Fibroblast of the aortic adventitia (primary cell): ENCODE measurements at places on chromosomes 5 and 9.

GRCh38 chr5:116037236-116037822 lies 5.1 kb downstream of the ARL14EPL start:
- no peak for DNase-seq

DNA sequence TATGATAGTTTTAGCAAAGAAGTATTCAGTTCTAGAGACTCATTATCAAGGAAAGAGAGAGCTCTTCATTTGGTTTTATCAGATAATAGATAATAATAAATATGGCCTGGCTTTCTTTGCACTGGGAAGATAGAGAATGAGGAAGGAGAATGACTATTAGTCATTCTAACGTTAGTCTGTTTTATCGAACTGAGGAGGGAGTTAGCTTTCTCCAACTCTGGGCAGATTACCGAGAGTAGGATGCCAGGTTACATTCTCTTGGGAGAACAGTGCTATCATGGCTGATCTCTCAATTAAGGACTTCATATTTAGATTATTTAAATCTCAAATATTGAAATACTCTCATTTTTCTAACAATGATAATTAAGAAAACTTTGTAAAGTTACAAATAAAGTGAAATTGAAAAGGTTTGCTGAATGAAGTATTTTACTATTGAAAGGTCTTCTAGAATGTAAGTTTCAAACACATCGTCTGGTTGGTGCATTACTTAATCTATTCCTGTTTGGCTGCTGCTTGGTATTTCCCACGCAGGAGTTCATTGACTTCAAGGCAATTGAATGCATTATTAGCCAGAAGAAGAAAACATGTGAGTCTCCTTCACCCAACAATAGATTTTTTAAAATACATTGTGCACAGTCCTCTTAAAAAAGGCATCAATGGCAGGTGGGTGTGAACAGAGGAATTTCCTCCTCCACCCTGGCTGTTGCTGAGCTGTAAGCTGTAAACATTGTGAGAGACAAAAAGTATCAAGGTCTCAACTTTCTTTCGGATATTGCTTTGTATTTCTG lies 140.8 kb downstream of the C9orf152 start:
- DNase-seq, result peak; percentile 77

DNA sequence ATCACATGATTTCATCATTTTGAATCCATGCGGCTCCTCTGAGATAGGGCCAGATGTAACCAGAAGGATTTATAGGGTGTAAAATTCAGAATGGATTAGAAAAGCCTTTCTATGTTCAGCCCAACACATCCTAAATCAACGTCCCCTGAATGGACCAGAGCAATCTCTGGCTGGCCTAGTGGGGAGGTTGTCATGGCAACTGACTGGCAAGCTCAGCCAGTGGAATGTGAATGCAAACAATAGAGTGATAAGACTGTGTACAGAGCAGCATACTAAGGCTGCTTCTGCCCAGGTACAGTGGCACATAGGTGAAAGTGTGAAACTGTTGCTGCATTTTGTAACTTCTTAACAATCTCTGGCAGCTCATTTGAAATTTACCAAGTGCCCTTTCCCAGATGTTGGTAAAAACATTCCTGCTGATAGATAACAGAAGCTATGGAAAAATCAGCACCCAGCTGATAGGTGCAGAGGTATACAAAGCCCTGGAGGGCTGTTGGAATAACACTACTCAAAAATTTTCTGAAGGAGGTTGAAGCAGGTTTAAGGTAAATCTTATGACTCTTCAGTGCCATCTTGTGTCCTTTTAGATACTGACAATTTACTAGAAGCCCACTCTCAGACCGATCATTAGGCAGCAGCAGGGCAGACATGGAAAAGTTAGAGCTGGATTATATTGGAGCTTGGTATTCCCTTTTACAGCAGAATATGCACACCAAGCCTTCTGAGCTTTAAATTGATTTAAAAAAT lies 267.2 kb downstream of the RAB3C start:
- DNase-seq, result peak; percentile 47

DNA sequence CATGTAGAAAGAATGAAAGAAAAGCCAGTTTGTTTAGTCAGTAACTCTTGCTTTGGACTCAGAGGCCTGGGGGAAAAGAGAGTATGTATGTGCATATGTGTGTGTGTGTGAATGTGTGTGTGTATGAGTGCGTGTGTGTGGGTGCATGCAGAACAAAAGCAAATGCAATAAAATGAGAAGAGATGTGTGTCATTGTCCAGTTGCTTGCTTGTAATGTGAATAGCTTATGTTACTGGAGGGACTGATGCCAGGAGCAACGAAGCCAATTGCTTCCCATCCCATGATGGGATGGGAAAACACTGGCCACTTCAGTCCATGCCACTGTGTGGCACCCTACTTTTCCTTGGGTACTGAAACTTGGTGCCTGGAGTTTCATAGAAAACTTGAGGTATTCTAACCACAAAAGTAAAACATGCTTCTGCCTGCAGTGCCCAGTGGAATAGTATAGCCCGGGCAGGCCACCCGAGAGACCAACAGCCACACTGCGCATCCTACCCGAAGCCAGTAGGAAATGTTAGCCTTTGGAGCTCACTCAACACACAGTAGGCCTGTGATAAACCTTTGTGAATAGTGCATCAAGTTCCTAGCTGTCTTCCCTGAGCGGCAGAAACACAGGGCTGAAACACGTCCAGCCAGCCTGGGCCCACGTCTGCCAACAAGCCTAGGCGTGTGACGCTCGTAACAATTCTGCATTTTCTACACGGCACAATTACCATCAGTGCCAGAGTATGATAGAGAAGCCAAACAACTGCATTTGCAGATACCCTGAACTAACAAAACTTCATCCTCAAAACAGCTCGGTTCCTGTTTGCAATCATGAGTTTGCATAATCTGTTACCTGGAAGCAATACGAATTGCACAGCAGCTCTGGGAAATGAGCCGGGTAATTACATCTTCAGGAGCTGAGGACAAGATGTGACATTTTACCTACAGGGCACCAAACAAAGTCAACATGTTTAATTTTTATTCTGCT lies 198.1 kb downstream of the SYK start:
- DNase-seq, result peak; percentile 48

DNA sequence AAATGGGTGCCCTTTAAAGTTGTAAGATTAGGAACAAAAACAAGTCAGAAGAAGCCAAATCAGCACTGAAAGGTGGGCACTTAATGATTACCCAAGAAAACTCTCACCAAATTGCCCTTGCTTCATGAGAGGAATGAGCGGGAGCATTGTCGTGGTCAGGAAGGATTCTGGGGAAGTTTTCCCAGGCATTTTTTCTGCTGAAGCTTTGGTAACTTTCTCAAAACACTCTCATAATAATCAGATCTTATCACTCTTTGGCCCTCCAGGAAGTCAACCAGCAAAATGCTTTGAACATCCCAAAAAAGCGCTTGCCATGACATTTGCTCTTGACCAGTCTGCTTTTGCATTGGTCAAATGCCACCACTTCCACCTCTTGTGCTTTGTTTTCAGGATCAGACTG lies 10.4 kb upstream of the PCDHGC3 start:
- peak; percentile 27 for DNase-seq

GRCh38 chr5:170137694-170138214 lies 32.1 kb downstream of the FOXI1 start:
- no peak for DNase-seq

DNA sequence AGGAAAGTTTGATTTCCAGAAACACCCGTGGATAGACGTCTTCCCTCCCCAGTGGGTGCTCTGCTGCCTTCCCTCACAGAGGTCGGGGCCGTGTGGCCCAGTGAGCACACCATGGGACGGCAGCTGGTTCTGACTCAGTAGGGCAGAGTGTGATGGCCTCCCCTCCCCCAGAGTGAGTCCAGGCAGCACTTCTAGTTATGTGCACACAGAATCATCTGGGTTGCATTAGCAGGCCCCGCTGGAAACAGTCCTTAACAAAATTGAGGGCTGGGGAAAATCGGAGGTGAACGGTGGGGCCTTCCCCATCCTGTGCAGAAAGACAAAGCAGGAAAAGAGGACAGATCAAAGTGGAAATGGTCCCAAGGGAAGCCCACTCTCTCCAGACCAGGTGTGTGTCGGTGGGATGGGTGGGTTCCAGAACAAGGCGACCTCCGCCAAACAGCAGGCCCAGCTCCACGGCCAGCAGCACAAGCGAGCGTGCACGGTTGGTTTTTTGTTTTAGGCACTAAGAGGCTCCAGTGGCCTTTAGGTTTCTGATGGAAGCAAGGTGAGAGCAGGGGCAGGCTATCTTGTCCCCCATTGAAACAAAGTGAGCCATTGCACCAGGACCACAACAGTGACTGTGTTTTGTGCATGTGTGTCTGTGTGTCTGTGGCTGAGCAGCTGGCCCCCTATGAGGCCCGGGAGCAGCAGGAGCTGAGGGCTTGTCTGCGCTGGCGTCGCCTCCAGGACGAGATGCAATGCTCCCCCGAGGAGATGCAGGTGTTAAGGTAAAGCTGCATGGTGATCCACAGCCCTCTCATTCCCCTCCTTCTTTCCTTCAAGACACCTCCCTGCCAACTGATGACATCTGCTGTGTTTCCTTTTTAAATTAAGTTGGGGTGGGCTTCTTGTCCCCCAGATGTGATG lies 201.5 kb downstream of the AOPEP start:
- DNase-seq, result no peak

DNA sequence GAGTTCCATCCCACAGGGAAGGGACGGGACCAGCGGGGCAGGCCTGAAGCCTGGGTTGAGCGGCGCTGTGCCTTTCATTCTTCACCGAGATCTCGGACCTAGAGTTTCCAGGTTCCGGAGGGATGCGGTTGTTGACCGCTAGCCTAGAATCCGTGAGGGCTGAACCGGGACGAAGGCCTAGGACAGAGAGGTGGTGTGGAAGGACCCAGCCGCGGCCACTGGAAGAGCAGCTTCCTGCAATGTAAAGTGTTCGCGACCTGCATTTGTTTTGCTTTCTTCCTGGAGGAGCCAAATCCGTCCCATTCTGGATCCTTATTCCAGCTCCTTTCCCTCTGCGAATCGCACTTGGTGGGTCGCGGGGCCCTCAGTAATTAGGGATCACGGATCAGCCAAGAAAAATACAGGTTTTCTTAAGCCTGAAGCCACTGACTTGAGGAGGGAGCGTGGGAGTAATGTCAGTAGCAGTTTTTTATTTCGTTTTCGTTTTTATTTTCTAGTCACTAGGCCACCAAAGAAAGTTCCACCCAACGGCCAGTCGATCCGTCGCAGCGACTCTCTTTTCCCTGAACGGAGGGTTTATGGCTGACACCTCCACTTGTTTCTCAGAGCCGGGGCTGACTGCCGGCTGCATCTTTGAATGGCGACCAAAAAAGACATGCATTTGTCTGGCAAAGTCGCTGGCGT lies 48.6 kb downstream of the ANXA2R start:
- DNase-seq, result no peak

- peak; percentile 56 for DNase-seq
These were observed 30.9 kb upstream of the CDK20 start for GRCh38 chr9:88005240-88005639.

DNA sequence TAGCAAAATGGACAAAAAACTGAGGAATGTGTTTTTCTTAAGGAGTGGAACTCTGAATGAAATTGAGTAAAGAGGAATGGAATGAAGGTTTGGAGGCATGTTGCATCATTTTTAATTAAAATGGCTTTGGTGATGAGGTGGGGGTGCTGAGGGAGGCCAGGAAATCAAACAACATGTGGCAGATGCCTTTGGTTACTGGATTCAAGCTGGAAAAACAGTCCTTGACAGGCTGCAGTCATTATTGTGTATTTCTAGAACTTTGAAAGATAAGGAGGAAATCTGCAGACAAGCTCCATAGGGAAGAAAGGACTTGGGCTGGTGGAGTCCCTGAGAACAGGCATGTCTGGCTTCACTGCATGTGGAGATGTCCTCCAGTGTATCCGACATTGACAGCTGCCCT lies 203.5 kb upstream of the HAPLN1 start:
- peak; percentile 85 for DNase-seq

DNA sequence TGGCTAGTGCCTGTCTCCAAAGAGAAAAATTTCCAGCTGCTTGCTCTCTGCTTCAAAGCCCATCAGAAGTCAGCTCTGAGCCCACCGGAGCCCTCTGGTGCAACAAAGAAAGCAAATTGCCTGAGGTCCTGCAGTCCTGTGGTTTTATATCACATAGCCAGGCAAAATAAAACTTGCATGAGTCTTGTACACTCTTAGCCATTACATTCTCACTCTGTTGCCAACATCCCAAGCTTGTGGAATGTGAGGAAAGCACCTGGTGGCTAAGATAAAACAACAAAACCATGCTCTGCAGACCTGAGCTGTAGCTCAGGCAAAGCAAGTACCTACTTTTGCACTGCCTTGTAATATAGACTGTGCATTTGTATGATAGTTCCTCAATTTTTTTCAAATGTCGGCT lies 133.7 kb downstream of the GPBP1 start:
- peak; percentile 38 for DNase-seq

DNA sequence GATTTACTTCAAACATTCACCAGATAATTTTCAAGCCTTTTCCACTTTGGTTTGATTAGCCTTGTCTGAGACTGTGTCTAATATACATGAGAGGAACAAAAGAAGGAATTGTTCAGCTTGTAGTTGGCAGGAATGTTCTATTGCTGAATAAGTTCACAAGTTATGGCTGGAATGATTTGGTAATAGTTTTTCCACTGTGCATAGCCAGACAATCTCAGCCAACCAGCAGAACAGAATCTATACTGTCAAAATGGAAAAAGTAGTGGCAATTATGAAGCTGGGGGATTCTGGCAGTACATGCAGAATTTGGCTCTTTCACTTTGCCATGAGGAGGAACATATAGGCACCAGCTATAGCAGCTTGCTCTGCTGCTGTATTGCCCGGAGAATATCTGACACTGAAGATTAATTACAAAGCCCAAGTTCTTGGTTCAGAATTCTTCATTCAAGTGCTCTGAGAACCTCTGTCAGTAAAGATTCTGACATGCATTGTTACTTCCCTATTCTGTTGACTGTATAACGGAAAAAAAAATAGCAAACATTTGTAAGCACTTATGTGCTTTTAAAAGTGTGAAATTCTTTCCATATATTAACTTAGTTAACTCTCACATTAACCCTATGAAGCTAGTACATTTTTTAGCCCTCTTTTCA lies 150.6 kb downstream of the PRR16 start:
- peak; percentile 85 for DNase-seq

DNA sequence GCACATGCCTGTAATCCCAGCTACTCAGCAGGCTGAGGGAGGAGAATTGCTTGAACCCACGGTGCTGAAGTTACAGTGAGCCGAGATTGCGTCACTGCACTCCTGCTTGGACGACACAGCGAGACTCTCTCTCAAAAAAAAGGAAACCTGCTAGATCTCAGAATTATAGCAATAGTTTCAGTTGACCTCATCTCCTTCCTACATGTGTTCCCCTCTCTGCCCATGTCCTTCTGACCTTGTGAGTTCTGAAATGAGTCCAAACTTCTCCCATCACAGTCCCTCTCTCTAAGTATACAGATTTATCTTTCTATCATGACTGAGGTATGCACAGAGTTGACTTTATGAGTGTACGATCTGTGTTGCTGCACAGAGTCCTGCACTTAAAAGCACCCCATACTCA lies 44.6 kb upstream of the SHOC1 start:
- DNase-seq, result peak; percentile 58

GRCh38 chr5:54630738-54631359 lies 113.3 kb downstream of the SNX18 start:
- peak; percentile 81 for DNase-seq

DNA sequence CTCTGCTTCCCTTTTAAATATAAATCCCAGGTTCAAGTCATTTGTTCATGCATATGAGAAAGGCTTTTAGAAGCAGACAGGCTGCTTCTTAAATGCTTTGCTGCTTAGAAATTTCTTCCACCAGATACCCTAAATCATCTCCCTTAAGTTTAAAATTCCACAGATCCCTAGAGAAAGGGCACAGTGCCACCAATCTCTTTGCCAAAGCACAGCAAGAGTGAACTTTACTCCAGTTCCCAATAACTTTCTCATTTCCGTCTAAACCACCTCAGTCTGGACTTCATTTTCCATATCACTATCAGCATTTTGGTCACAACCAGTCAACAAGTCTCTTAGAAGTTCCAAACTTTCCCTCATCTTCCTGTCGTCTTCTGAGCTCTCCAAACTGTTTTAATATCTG lies 679.8 kb upstream of the FTMT start:
- DNase-seq, result peak; percentile 22
